ENCODE measurements at places on chromosomes 7 and 10.

GRCh38 chr7:36080843-36081242, 72.2 kb upstream of the EEPD1 start:
- DNase-seq = no peak

DNA sequence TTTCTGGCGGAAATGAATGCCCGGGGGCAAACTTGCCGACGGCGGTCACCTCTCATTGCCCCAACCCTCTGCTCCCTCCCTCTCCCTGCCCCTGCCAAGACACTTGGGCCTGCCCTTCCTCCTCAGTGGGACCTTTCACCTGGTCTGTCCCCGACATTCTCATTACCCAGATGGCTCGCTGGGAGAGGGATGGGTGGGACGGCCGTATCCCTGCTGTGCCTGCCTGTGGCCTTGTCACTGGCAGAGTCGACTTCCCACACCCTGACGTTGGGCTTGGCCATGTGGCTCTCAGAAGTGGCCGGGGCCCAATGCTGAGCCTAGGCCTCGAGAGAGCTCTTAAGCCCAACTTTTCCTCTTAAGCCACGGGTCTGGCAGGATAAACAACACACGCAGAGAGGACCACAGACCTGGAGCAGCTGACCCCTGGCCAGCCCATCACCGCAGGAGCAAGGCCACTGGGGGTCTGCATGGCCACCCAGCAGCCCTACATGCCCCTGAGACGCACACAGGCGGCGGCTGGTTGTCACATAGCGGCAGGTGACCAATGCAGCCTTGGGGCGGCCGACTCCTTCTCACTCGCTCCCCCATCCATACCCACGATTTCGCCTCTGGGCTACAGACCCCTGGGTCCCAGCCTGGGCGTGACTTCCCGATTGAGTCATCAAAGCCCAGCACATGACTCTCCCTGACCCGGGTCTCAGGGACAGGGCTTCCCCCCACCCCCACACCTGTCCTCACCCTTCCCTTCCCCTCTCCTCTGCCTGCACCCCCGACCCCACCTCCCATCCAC, 40.1 kb downstream of the SLC29A4 start:
- DNase-seq = no peak

- DNase-seq = no peak
Measured at GRCh38 chr10:117362313-117362712, 12.9 kb downstream of the PDZD8 start.

DNA sequence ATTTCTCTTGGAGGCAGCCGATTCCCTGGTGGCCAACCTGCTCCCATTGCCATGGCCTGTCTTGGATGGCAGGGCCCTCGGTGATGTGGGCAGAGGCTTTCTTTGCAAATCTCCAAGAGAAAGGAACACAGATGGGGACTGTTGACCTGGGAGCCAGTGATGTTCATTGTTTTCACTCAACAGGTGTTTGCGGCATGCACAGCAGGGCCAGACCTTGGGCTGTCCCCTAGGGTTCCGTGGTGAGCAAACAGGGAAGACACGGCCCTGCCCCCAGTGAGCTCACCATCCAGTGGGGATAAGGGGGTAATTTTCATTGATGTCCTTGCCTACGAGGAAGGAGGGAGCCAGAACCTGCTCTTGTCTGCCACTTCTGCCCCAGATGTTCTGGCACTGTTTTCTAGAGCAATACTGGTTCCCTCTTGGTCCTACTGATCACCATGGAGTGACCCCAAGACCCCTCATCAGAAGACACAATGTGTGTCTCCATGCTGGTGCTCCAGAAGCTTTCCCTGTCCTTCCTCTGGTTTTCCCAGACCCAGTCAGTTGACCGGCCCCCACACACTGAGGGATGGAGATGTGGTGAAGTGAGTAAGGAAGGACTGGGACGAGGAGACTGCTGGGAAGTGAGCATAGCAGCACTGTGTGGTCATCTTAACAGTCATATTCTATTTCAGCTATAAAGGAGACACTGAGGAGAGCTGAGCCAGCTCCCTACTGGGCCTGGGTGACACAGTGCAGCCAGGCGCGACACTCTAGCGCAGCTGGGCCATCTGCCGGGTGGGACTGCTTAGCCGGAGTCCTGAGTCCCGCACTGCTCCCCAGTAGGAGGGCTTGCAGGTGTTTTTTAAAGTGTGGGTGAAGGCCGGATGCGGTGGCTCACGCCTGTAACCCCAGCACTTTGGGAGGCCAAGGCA, 20.4 kb upstream of the FIGNL1 start:
- no peak for DNase-seq

GRCh38 chr10:111429288-111430028, 352.6 kb downstream of the ADRA2A start:
- DNase-seq = no peak

DNA sequence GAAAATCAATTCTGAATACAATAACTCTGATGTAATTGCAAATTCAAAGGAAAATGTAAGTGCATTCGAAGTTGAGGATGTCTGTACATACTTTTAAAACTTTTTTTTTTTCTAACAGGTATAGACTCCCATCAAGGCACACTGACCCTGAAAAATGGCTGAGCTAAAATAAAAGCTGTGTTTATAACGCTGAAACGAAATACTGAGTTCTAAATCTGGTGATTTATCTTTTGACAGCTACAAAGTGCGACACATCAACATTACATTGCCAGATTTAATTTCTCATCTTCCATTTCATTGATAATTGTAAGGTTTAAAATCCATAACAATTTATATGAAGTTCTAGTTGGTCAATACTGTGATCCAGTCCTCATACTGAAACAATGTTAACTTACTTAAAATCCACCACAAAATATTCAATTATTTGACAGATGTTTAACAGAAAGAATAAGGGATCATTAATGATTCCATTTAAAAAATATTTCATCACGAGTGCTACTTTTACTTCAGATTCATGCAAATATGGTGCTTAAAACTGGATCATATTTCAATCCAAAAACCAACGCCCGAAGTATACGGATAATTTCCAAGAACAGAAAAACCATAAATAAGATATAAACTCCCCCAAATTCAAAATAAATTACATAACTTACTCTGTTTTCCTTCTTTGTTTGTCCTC, 1.4 kb downstream of the RAB11FIP2 start:
- no peak for DNase-seq

- DNase-seq = no peak
Measured at GRCh38 chr7:49631071-49631815, 142.2 kb upstream of the VWC2 start.

- no peak for DNase-seq
Measured at GRCh38 chr10:8193546-8193945, 139.1 kb downstream of the GATA3 start.

DNA sequence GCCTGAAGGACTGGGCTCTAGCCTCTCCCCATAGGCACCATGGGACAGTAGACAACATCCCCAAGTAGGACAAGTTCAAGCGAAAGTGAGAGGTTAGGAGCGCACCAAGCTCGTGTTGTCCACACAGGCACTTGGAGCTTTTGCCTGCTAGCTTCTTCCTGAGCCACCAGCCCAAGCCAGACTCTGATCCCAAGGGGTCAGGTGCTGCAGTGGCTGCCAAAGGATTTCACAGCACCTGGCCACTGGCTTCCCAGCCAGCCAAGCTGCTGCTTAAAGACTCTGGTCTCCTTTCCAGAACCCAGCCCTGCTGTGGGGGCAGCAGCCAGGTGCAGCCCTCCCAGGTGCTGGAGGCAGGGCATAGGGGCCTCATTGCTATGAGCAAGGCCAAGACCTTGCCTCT, 33.0 kb upstream of the UNC5B start:
- no peak for DNase-seq

DNA sequence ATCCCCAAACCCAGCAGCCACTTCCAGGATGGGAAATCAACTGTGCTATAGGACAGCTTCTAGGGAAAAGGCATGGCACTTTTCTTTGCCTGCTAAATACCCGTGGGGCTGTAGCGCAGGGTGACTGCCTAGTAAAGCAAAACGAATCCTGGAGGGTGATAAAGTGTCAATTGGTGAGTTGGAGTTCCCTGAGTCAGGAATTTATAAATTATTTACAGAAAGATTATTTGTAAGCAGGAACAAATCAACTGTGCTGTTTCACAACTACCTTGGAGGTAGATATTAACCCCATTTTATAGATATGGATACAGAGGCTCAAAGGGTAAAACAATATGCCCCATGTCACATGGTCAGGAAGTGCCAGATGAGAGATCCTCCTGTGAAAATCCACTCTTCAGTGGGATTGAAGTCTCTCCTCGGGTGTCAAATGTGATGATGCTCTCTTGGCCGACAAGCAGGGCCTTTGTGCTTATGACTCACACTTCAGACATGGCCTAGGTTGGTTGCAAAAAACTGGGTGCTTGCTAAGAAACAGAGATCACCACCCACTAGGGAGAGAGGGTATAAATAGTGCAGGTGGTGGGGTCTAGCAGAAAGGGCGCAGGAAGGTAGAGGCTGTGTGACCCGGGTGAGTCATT, 383.2 kb upstream of the ZMIZ1 start:
- no peak for DNase-seq

DNA sequence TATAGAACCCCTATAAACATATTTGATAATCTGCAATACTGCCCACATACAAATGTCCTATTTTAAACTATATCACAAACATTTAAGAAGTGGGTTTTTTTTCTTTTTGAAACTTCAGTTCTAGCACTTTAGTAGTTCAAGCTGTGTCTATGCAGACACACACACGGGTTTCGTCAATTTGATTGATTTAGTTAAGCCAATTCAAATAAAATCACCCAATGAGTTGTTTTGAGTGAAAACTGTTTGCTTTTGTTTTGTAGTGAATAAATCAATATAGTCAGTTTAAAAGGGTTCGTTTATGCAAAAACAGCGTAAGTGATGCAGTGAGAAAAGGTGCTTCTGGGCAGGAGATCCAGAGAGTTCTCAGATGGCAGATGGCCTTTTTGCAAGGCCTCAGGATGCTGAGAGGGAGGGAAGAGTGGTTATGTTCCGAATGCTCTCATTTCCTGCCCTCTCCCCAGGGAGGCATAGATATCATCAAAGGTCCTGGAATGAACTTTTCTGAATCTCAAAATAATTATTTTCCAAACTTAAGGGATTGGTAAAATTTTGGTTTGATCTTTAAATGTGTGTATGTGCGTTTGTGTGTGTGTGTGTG, 102.7 kb downstream of the AGMO start:
- DNase-seq = no peak

GRCh38 chr10:98289802-98290209, 21.8 kb upstream of the LOXL4 start:
- no peak for DNase-seq

DNA sequence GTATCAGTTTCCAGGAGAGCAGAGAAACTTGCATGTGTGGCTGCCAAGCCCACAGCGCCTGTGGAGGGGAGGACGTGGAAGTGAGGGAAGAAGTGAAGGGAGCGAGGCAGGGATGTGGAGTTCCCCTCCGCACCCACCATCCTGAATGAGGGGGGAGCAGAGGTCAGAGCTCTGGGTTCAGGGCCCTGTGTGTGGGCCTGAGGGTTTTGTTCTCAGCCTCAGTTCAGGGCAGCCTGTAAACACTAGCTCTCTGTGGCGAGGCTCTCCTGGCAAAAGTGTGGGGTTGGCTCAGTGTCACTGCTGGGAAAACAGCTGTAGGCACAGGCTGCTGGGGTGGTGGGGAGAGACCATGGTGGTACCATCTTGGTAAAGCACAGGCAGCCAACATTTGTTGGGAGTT, 108.4 kb downstream of the C10orf105 start:
- DNase-seq = no peak

DNA sequence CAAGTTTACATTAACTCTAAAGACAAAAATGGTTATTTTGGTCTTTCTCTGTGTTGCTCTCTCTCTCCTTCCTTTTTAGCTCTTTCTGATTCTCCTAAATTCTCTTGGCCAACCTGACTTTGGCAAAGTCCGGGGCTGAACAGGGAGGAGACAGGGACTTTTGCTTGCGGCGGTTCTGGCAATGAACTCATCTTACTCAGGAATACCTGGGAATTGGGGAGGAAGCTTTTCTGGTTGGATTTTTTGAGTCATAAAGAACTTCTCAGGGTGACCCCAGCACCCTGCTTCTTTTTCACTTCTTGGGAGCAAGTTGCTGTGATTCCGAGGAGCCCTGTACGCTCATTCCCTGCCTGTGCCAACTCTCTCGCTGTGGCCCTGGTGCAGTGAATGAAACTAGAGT, 16.0 kb downstream of the GATA3 start:
- no peak for DNase-seq

DNA sequence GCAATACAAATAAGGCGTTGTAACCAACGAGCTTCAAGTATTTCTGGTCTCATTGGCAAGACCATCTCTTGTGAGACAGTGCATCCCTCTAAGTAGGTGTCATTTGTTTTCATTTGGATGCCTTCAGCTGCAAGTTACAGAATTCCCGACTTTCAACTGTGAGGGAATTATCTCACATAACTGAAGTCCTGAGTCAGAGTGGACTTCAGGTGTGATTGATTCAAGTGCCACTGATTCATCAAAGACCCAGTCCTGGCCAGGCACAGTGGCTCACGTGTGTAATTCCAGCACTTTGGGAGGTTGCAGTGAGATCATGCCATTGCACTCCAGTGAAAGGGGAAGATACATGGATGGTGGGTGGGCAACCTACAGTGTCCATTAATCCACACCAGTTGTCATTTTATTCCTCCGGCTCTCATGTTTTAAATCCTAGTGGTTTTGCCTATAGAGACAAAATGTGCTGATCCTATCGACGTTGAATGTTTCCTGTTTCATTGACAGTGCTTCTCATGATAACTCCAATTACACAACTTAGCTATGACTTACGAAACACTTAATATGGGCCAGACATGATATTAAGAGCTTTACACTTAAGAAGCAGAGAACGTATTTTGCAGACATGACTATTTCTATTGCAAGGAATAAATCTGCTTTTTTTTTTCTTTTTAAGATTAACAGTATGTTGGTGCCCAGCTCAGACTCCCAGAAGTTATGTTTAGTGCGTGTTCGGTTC, 268.0 kb downstream of the FRMD4A start:
- no peak for DNase-seq

- no peak for DNase-seq
Measured at GRCh38 chr10:11165591-11166543, 148.2 kb downstream of the CELF2 start.

DNA sequence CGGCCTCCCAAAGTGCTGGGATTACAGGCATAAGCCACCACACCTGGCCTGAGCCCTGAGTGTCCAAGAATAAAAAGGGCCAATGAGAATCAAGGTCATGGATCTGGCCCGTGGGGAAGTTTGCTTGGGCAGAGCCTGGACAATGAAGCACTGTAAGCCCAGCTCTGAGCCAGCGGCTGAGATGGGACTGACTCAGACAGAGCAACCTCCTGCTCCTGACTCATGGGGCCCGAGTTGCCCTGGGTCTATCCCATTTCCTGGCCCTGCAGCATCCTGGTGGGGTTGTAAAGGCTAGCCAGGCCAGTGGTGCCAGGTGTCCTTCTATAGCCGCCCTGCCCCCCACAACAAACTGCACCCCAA, 5.2 kb upstream of the MYH16 start:
- no peak for DNase-seq
